ENCODE measurements at places on chromosomes 4 and X.

DNA sequence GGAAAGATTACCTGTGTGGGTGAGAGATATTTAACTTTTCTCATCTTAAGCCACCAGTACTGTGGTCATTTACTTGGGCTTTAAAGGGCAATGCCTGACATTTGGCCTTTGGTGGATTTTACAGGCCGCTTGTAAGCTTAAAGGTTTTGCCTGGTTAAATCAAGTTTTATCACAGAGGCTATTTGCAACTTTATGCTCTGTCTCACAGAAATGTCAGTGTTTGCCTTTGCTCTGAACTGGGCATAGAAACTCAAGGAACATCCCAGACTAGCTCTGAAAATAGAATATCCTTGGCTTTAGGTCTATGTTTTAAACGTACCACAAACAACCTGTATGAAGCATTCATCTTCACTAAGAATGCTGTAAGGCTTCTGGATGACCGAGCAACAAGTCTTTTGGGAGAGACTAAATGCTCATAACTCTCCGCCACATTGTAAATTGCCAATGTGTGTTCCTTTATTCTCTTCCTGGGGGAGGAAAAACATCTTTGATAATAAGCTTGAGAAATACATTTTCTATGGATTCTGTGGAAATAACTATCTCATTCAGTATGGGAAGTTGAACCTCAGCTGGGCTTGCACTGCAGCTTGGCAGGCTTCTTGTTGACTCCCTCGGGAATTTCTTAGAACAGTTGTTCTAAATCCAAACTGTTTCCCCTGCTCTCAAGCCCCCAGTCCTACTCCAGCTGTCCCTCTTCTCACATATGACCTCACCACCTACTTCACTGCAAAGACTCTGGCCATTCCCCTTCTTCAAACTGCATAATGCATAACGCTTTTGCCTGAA, 105.8 kb upstream of the WDR44 start:
- no peak for DNase-seq

- DNase-seq = peak; percentile 4
Measured at GRCh38 chrX:107025545-107025944, 25.5 kb upstream of the MORC4 start.

GRCh38 chr4:188661502-188661901, 522.3 kb downstream of the TRIML1 start:
- no peak for DNase-seq

- DNase-seq = no peak
Measured at GRCh38 chr4:21921526-21922180, 26.9 kb downstream of the KCNIP4 start.

DNA sequence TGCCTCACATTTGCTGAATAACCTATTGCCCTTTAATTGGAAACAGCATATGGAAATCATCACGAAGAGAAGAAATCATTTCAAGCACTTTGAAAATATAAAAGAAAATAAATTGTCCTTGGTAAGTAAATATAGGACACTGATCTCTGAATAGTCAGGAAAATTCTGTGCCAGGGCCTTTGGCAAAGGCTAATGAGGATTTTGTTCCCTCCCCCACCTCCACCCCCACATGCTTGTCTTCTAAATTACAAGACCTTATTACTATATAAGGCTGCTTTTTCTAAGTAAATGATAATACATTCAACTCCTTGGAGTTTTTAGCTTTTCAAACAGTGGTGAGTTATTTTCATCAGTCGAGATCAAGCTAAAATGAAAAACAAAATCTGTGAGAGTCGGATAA, 15.8 kb downstream of the SYNPO2 start:
- no peak for DNase-seq

DNA sequence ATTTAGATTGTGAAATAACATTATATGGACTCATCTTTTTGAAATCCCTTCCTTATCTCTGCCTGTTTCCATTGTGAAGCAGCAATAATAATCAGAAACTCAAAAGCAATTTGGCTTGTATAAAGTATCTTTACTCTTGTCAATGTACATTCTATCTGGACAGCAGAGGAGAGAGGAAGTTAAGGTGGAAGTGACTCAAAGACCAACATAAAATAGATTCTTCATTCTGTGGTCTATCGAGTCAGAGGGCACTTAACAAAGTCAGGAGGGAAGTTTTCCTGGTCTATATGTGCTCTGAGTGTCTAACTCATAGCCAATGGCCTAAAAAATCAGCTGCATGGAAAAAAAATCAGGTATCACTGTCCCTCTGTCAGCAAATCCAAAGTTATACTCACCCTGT, 155.5 kb downstream of the EMCN start:
- DNase-seq = peak; percentile 32

- DNase-seq = no peak
Measured at GRCh38 chr4:18754180-18754579, 732.6 kb upstream of the LCORL start.

- no peak for DNase-seq
Measured at GRCh38 chr4:72857787-72858186, 211.7 kb downstream of the COX18 start.

- no peak for DNase-seq
Measured at GRCh38 chr4:145396581-145396980, 85.1 kb upstream of the SMAD1 start.

- DNase-seq = no peak
Measured at GRCh38 chr4:26787461-26788340, 72.9 kb upstream of the STIM2 start.

GRCh38 chr4:10115271-10115796, 1.3 kb downstream of the WDR1 start:
- peak; percentile 33 for DNase-seq

- no peak for DNase-seq
Measured at GRCh38 chrX:128699716-128700285, 647.6 kb upstream of the ACTRT1 start.

Measured in AML-193 (cell line).